Left forelimb (tissue), 1 donor: ENCODE measurements at places on chromosomes 5 and 9.

DNA sequence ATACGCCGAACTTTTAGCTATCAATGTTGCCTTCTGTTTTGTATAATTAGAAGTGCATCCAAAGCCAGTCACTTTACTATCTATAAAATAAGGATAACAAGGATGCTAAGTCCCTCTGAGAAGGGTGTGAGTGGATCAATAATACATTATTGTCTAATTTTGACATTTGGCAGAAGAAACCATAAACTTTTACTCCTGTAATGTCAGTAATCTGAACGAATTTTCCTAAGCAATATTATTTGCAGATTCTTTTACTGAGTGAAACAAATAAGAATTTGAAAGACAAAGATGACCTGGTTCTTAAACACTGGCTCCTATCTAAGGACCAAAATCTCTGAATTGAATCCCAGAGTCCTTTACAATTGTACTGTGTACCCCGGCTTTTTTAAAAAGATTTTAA, 126.6 kb upstream of the TMEM161B start:
- DNase-seq: no peak

GRCh38 chr9:110255463-110256379, 586 bp downstream of the TXN start:
- DNase-seq: peak; percentile 73

GRCh38 chr9:68941780-68942459, 72.0 kb downstream of the PRKACG start:
- DNase-seq: no peak

GRCh38 chr9:70028287-70028686, 15.4 kb upstream of the MAMDC2 start:
- DNase-seq: no peak

DNA sequence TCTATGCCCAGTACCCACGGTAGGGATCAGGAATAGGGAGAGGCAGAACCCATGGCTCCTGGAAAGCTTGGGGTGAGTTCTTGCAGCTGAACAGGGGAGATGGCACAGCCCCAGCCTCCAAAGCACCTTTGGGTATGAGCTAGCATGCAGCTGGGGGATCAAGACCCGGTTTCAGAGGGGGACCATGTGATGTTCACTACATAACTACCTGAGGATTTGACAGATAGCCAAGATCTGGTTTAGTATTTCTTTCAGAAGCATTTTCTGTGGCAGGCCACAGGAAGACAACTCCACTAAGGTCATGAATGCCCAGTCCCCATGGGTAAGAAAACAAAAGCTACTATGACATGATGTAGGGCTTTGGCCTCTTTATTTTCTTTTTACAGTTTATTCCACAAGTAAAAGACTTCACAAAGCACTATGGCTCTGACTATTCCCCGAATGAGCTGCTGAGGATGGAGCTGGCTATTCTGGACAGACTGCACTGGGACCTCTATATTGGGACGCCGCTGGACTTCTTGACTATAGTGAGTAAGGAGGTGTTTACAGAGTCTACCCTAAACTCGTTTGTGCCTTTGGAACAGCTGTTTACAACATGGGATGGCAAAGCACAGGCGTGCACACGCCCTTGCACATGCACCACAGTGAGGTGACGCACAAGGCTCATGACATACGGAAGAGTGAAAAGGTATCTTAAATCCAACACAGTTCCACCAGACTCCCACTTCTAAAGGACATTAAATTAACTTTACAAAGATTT, 3.4 kb downstream of the CCNI2 start:
- DNase-seq: no peak

GRCh38 chr5:96245140-96246091, 187.6 kb downstream of the PCSK1 start:
- no peak for DNase-seq

GRCh38 chr9:127558581-127559246, 53.4 kb upstream of the STXBP1 start:
- DNase-seq: no peak

DNA sequence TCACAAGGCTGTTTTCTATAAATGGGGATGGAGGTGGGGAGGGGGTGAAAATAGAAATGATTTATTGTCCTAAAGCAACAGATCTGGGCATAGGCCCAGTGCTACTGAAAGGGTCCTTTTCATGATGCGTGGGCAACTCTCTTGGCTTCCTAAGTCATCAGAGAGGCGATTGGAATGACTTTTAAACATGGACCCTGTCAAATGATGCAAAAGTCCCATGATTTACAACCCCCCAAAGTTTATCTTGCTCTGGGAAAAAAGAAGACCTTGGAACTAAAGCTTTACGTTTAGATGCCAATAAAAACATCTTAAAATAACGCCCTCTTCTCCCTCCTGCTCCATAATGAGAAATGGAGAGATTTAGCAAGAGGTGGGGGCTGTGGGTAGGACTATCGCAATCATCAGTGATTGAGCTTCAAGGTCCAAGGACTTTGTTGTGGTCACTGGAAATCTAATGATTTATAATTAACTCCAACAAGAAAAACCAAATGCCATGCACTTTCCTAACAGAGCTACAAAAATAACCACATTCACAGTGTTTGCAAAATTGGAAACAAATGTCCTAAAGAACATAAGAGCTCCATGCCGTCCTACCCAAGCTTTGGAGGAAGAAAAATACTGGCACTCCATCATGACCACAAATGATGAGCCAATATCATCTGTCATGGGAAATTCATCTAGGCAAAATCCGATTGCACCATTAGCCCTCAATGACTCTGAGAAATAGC, 167.5 kb upstream of the CLINT1 start:
- DNase-seq: no peak

DNA sequence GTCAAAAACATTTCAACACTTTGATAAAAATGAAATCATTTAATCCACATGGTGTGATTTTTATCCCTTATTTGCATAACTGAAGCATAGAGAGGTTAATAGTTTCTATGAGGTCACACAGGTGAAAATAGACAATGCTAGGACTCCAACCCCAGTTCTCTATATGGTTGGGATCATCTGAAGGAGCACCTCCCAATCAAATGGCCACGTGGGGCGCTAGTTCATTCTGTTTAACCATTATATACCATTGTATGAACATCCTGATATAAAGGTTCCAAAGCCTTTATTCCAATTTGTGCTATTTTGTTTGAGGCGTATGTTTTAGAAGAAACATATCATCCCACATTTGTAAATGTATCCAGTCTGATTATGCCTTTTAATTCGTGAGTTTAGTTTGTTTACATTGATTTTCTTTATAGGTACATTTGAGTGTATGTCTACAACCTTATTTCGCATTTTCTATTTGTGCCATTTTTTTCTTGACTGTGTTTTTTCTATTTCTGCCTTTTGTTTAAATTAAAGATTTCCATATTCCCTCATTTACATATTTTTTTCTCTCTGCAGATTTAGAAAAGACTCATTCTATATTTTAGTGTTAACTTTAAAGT, 1092.0 kb downstream of the MAT2B start:
- DNase-seq: no peak

GRCh38 chr5:61827445-61827975, 478.5 kb upstream of the KIF2A start:
- no peak for DNase-seq

DNA sequence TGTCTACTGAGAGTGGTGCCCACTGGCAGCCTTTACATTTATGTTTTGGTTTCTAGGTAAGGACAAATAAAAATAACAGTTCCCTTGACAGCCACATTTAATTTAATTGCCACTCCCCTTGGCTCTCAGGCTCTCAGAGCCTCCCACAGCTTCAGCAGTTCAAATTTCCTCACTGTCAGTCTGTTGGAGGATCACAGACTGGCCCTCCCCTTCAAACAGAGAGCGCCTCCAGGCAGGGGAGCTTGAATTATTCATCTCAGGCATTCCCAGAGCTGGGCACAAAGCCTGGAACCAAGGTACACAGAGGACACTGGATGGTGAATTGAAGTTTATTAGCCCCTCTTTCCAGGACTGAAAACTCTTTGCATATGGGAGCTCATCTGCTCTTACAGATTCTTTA, 407.7 kb downstream of the SPOCK1 start:
- DNase-seq: no peak

DNA sequence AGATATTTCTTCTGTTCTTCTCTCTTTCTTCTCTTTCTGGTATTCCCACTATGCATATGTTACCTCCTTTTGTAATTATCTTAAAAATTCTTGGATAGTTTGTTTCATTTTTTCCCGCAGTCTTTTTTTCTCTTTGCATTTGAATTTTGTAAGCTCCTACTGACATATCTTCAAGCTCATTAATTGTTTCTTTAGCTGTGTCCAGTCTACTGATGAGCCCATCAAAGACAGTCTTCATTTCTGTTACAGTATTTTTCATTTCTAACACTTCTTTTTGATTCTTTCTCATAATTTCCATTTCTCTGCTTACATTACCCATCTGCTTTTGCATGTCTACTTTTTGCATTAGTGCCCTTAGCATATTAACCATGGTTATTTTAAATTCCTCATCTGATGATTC, 44.7 kb upstream of the UNC5A start:
- DNase-seq: no peak

GRCh38 chr5:127942246-127943060, 141.1 kb upstream of the SLC12A2 start:
- no peak for DNase-seq

GRCh38 chr9:73219985-73220626, 68.4 kb downstream of the ANXA1 start:
- no peak for DNase-seq

- no peak for DNase-seq
Measured at GRCh38 chr5:91423871-91424270, 40.8 kb upstream of the ARRDC3 start.

DNA sequence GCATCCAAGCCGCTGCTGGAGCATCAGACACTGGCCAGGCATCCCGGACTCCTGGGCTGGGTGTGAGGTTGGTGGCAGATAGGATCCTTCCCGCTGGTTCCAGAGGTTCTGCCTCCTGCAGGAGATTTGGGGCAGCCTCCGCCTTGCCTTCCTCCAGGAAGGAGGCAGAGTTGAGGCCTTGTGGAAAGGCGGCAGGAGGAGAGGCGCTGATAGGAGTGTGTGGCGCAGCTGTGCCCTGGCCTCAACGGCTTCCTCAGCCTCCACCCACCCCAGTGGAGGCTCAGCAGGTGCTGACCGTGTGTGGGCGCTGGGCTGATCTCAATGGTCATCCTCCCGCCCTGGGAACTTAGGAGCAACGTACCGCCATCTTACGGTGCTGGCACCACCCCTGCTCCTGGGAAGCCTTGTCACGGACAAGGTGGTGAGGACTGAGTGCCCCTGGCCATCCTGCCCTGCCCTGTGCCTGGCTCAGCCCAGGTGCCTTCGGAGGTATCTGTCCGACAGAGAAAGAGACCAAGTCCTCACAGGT, 10.2 kb downstream of the NCS1 start:
- DNase-seq: no peak

DNA sequence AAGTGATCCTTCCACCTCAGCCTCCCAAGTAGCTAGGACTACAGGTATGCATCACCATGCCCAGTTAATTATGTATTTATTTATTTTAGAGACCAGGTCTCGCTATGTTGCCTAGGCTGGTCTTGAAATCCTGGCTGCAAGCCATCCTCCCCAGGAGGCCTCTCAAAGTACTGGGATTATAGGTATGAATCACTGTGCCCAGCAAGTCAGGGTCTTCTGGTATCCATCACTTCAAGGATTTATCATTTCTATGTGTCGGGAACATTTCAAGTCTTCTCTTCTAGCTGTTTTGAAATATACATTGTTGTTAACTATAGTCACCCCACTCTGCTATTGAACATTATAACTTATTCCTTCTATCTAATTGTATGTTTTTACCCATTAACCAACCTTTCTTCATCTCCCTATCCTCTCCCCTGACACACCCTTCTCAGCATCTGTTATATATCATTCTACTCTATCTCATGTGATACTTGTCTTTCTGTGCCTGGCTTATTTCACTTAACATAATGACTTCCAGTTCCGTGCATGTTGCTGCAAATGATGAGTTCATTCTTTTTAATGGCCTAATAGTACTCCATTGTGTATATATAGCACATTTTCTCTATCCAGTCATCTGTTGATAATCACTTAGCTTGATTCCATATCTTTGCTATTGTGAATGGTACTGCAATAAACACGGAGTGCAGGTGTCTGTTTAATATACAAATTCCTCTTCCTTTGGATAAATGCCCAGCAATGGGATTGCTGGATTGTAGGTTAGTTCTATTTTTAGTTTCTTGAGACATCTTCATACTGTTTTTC, 26.4 kb downstream of the UTP15 start:
- no peak for DNase-seq

- DNase-seq: no peak
Measured at GRCh38 chr9:77563174-77563573, 84.9 kb downstream of the GNA14 start.

DNA sequence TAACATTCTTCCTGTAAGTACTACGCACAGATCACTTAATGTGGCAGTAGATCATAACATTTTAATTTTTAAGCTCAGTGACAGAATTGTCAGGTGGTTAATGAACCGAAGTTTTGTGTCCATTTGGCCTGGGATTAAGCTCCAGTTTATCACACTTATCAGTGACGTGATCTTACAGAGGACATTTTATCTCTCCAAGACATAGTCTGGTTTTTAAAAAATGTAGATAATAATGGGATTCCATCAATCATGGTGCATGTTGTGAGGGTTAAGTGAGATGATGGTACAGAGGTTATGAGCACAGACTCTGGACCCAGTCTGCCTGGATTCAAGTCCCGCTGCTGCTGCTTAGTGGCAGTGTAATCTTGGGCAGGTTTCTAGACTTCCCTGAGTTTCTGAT, 66.0 kb upstream of the ZFAND5 start:
- DNase-seq: no peak

- no peak for DNase-seq
Measured at GRCh38 chr9:23587903-23588302, 238.1 kb downstream of the ELAVL2 start.

DNA sequence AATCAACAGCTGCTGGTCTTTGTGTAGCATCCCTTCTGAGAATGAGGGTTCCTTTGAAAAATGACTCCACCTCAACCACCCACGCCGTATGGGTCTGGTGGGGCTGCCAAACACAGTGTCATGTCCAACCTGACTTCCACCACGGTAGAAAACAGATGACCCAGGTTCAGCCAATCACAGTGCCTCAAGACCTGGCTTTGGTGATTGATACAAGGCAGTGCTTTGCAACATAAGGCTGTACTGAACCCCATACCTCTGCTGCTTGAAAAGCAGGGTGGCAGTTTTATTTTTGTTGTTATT, 11.5 kb upstream of the TGFBR1 start:
- DNase-seq: no peak

DNA sequence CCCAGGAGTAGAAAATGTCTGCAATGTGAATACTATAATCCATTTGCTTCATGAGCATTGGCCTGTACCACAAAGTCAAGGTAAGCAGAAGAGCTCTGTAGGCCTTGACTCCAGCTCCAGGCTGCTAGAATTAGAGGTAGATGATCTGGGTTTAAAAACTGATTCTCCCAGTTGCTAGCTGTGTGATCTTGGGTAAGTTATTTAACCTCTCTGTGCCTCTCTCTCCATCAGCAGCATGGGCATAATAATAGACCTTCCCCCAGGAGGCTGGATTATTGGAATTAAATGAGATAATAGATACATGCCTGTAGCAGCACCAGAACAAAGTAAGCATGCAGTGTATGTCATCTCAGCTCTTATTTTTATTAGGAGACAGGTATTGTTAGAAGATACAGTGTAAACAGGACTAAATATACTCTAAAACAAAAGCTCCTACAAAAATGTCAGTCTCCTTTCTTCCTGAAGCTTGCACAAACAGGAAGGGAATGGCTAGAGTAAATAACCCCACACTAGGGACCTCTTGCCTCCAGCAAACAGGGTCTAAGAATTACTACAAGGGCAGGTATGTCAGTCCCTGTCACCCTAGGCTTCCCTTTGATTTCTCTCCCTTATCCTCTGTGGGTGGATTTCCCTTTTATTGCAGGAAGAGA, 57.5 kb downstream of the PSAT1 start:
- DNase-seq: no peak
